Stimulated activated CD4-positive, alpha-beta T cell treated with anti-CD3 and anti-CD28 coated beads, Interleukin-4, amount 100 ng/mL, for 24 hours (primary cell): ENCODE measurements at places on chromosomes 2 and 18.

GRCh38 chr18:62979176-62979575 is 263.8 kb downstream of the PHLPP1 start:
- no peak for DNase-seq

GRCh38 chr18:78641689-78642231 is 337.9 kb upstream of the SALL3 start:
- DNase-seq, result no peak

GRCh38 chr2:11043245-11043644 is 112.0 kb upstream of the SLC66A3 start:
- DNase-seq, result no peak

DNA sequence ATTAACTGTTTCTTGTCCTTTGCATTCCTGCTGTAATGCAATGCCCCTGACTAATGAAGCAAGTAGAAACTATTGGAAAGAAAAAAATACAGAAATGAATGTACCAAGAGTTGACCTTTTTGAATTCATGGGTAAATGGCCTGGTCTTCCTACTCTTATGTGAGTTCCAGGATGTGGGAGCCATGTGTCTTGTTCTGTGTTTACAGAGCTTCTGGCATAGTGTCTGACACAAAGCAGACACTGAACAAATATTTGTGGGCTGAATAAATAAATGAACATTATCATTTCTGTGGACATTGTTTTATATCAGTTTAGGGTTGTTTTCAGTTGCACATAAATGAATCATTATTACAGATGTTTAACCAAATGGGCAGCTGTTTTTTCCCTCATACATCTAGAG is 155.5 kb downstream of the CD8B2 start:
- DNase-seq, result no peak

- DNase-seq, result no peak
Measured at GRCh38 chr2:28713577-28714298, 37.9 kb upstream of the PPP1CB start.

DNA sequence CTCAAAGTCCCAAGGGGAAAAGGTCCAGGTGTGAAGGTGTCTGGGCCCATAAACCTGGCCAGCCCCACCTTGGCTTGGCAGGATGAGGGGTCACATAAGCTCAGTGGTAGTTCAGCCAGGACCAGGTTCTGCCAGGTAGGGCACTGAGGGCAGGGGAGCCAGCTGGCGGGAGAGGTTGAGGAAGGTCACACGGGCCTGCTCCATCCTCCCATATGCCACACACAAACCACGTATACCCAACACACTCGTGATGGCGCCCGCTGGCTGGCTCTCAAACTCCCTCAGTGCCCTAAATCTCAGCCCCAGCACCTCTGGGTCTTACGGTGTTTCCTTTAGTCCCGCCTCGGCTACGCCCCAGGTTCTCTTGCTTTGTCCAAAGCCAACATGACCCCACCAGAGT is 160.5 kb downstream of the ZFP36L2 start:
- no peak for DNase-seq

DNA sequence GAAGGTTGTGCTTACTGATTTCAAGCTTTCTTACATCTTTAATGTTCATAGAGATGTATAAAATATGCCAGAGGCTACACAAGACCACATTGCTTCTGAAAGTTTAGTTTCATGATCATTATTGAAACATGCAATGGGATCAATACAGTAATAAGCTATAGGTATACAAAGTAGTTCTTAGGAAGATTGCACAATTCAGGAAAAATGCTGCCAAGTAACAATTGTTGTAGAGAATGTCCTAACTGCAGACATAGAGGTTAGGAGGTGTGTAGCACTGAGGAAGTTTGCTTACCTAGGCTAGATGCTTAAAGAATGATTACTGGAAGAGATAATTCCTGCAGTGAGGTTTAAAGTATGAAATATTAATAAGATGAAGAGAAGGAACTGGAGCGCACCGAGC is 259.5 kb upstream of the CYRIA start:
- no peak for DNase-seq

DNA sequence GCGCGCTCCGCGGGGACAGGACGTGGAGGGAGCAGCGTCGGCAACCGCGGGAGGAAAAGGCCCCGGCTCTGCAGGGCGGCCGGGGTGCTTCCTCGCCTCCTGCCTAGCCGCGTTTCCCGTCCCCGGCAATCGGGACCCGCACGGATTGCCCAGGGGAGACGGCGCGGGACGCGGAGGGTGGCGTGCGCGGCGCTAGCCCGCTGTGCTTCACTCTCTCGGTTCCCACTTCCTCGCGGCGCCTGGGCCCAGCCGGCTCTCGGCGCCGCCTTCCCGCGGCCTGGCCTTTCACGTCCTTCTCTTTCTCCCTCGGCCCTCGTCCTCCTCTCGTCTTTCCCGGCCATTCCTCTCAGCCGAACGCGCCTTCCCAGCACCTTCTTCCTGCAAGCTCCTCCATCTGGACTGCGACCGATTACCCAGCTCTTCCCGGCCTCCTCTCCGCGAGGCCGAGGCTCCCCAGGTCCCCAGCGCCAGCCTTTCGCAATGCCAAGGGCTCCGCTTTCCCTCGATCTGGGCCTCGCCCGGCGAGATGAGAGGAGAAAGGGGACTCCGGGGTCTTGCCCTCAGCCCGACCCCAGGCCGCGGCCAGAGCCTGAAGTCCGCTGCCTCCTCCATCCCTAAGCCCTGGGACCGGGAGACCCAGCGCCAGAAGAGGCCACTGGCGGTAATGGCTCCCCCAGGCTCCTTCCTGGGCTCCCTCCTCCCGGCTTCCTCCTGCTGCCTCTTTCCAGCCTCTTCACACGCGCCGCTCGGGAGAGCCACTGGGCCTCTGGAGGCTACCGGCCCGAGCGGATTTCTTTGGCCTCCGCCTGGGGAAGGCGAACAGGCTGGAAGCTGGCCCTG is 34.3 kb upstream of the ATP6V1B1 start:
- DNase-seq, result no peak

GRCh38 chr18:5574843-5575242 is 31.0 kb upstream of the EPB41L3 start:
- no peak for DNase-seq

- DNase-seq, result no peak
Measured at GRCh38 chr18:5288517-5288935, 7.0 kb downstream of the ZBTB14 start.

- no peak for DNase-seq
Measured at GRCh38 chr2:86323273-86324021, 14.0 kb downstream of the REEP1 start.

DNA sequence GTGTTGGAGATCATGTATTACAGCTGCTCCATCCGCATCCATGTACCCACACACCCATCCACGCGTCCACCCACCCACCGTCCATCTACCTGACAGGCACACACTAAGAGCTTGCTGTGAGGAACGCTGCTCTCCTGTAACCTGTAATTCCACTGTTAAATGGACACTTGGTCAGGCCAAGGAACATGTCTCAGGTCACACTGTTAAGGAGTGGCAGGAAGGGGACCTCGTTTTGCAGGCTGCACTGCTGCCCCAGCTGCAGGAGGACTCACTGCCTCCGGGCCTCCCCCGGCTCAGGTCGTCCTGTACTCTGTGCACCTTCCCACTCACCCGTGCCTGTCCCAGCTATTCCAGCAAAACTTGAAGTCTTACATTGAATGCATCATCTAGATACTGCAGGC is 170.5 kb downstream of the EIPR1 start:
- DNase-seq, result no peak

GRCh38 chr2:48250943-48251342 is 279.0 kb upstream of the STON1 start:
- DNase-seq, result no peak

- DNase-seq, result no peak
Measured at GRCh38 chr18:43620936-43621335, 343.6 kb upstream of the SYT4 start.

- no peak for DNase-seq
Measured at GRCh38 chr2:140650825-140651224, 1480.0 kb downstream of the LRP1B start.

DNA sequence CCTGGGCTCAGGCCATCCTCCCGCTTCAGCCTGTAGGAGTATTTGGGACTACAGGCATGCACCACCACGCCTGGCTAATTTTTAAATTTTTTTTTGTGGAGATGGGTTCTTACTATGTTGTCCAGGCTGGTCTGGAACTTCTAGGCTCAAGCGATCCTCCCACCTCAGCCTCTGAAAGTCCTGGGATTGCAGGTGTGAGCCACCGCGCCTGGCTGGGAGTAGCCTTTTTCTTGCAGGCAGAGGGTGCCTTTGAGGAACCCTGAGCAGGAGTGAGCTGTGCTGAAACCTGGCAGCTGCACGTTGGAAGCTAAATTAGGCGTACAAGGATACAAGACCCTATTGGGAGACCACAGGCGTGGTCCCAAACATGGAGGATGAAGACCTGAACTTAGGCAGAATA is 8.0 kb downstream of the CTDSP1 start:
- no peak for DNase-seq

DNA sequence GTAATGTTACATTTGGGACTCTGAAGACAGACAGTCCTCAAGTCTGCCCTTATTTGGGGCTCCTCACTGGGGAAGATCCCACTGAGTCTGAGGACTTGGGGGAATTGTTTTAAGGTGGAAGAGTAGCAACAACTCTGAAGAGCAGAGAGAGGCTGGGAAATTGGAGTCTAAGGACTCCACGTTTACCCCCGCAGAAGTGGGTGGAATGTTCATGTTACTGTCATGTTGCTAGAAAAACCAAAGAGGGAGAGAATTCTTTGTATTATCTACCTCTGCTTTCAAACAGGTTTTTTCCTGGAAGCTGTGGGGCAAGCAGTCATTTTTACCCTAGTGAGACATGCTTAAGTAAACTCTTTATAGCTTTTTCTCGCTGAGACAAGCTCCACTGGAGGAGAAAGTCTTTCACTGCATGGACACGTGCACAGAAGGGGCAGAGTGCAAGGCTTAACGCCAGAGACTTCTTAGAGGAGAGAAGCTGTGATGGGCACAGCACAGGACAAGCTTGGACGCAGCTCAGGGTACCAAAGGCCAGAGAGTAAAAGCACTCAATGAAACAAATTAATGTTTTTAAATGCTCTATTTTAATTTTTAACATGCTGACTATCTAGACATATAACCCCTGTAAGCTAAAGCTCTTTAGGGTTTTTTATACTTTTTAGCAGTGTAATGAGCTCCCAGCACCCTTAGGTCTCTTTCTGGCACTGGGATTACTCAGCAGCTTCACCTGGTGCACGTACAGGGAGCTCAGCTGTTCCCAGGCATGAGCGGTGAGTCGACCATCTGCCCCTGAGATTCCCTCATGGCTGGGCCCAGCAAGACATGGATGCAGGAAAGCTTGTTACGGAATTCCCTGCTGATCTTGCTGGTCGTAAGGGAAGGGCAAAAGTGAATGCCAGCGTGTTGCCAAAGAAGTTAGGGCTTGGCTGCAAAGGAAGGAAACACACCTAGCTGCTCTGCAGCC is 54.5 kb upstream of the BIN1 start:
- no peak for DNase-seq

GRCh38 chr2:30201990-30202389 is 29.3 kb upstream of the LBH start:
- no peak for DNase-seq

DNA sequence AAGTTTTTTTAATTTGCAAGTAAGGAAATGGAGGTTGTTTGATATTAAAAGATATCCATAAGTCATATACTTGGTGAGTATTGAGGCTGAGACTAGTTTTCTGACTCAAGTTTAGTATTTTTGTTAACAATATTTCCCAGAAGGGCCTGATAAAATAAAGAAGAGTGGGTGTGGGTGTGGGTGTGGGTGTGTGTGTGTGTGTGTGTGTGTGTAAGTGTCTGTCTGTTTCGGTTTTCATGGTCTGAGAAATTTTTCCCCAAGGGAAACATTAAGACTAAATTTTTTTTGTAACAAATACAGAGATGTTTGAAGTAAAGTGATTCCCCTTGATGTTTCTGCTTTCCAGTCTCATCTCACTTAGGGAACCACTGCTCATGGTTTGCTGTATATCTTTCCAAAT is 36.5 kb downstream of the PPM1B start:
- DNase-seq, result no peak

DNA sequence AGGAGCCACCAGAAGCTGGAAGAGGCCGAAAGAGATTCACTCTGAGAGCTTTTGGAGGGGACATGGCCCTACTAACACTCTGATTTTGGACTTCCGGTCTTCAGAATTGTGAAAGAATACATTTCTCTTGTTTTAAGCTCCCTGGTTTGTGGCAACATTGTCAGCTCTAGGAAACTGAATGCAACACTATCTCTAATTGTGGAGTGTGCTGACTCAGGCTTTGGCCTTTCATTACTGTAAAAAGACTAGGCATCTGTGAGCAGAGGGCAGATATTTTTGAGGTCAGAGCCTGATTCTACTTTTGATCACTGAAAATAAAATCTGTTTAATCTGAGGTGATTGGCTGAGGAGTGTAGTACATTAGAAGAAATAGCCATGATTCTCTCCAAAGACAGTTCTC is 185.4 kb upstream of the FAM98A start:
- no peak for DNase-seq

DNA sequence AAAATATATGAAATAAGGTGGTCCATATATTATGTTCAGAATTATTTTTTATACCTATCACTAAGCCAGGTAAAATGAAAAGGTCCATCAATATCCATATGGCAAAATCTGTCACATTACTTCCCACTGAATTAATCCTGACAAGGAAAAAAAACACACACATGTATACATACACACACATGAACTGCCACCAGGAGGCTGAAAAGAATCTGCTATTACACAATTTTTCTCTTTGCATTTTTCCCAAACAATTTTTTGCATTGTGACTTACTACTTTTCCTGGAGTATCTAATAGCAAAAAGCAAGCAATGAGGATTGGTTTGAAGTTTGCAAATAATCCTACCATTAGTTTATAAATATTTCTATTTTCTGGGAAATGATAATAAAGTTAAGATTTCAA is 128.2 kb upstream of the CD226 start:
- no peak for DNase-seq

DNA sequence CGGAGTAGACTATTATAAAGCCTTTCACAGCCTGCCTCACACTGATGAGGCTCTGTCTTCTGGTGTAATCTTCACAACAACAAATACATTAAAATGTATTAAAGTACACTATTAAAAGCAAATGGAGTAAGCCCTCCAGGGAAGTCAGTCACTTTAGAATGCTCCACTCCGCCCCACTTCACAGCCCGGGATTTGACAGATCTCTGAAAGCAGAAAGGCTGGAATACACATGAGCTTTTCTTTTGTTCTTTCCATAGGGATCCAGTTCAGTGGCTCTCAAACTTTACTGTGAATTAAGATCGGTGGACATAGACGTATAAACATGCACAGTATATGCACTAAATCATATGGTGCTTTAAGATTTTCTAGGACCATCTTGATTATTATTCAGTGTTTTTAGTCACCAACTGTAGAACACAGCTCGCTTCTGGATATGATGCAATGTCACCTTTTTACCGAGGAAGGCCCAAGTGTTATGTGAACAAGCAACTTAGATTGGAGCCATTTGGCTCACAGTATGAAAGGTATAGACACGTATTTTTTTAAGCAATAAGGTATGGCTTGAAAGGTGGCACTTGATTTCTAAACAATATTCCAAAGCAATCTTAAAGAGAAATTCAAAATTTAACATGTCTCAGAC is 151.1 kb downstream of the PRKCE start:
- DNase-seq, result no peak
